Left lobe of liver (tissue), 2 donors: ENCODE measurements at places on chromosomes 11 and 22. TPM values are rescaled to one million over a fixed set of nuclear protein-coding genes. Genes with fewer than 3 reads are reported as not detected.

The C11orf97 gene
- 0.35 TPM for total RNA-seq

The ARHGAP32 gene
- 10.7 TPM for total RNA-seq

The MRGPRX3 gene
- total RNA-seq = not detected

The MRGPRF gene
- 3.4 TPM for total RNA-seq

The CSNK2A3 gene
- total RNA-seq = 0.58 TPM

The MMP12 gene
- total RNA-seq = not detected
